ENCODE measurements at places on chromosomes 1 and 21.
A peak's percentile ranks its signal among the peaks of the same experiment; 100 is the strongest.

DNA sequence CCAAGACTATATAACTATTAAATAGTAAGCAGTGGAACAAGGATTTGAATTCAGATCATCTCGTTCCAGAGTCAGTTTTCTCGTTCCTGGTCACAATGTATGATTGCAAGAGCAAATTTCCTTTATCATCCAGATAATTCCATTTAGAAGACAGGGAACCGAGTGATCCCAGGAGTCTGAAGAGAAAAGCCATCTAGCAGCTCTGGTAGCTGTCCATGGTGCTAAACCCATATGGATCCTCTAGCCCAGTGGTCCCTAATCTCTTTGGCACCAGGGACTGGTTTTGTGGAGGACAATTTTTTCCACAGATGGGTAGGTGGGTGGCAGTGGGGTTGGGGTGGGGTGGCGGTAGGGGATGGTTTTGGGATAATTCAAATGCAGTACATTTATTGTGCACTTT is 229.4 kb downstream of the PTPRU start:
- no peak for DNase-seq

DNA sequence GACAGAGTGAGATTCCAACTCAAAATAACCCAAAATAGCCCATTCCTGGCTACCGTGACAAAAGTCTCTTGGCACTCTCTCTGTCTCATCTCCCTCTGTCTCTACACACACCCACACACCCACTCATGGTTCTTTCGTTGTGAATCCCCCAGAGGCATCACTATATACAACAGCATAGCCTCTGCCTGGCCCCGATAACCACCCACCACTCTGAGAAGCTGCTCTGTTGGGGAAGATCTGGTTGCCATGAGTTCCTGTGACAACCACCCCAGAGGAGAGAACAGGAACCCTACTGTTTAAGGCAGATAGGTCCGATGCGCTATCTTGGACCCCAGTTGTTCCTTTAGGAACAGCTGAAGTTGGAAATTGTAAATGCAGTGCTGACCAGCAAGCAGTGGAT is 70.4 kb upstream of the LYST start:
- no peak for DNase-seq

GRCh38 chr1:244414543-244414942 is 37.2 kb downstream of the ADSS2 start:
- no peak for DNase-seq

- DNase-seq = no peak
These were observed 85.7 kb downstream of the NENF start for GRCh38 chr1:212518188-212519054.

DNA sequence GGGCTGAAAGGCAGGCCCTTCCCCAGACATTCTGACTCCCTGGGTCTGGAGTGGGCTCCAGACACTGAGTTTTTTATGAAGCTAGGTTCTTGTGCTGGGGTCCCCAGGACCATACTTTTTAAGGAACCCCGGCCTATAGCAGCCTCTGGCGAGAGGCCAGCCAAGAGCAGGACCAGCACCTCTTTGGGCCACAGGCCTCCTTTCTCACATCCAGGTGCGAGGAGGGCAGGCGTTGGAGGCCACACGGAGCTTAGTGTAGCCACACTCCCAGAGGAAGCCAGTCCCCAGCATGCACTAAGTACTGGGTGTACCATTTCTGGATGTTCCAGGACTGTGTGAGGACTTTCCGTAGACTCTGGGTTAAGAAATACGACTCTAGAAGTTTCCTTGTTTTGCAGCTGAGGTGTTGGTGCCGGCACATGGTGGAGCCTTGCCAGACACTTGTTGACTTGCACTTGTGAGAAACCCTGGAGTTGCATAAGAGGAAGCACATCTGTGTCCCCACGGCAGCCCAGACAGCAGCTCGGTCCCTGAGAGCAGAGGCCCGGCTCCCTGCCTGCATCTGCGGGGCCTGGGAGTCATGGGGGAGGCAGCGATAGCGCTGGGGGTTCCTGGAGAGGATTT is 122.2 kb upstream of the VAMP3 start:
- peak; percentile 90 for DNase-seq

DNA sequence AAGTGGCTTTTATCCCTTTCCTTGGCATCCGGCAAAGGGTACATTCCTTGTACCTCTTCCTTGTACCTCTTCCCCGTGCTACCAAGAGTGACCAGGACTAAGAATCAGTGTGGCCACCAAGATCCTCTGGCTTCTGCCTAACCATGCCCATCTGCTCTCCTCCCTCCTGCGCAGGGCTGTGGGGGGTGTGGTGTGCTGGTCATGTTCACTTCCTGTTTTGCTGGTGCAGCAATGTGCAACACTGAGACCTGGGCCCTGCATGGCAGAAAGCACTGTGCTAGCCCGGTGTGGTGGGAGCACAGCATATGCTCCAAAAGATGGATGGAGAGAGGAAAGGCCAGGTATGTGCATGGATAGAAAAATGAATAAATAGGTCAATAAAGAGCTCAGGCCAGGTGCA is 33.3 kb upstream of the TENT5C start:
- peak; percentile 77 for DNase-seq

DNA sequence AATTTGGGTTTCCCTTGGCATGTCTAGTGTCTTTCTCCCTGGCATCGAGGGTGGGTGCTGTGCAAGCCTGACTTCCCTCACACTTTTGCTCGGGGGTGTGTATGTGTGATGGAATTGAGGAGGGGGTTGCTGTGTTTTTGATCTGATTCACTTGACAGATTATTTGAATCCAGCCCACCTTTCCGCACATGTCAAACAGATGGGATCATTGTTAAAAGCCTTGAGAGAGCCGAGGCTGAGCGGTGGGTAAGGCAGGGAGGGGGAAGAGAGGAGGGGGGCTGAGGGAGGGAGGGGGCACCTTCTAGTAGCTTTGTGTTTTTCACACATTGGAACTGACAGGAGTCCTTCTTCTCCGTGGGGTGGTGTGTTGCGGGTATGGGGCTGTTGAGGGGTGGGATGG is 90.0 kb downstream of the PAPPA2 start:
- no peak for DNase-seq

- no peak for DNase-seq
These were observed 468.7 kb downstream of the ADGRL2 start for GRCh38 chr1:82269431-82269830.

GRCh38 chr1:34529935-34530859 is 224.7 kb upstream of the GJB5 start:
- DNase-seq = no peak

DNA sequence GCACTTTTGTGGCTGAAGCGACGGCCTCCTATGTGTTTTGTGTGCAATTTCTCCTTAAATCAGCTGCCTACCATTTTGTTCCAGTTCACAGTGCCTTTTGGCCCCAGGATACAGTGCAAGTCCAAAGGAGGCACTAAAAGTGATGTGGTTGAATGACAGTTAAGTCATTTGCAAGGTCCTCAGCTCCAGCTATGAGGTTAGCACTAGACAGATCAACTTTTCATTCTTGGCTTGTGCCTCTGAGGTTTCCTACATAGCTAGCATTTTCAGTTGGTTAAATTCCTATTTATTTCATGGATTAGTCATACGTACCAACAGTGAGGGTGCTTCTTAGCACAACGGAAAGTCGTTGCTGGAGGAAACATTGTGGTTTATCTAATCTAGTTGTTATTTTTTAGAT is 59.3 kb upstream of the NTPCR start:
- no peak for DNase-seq

DNA sequence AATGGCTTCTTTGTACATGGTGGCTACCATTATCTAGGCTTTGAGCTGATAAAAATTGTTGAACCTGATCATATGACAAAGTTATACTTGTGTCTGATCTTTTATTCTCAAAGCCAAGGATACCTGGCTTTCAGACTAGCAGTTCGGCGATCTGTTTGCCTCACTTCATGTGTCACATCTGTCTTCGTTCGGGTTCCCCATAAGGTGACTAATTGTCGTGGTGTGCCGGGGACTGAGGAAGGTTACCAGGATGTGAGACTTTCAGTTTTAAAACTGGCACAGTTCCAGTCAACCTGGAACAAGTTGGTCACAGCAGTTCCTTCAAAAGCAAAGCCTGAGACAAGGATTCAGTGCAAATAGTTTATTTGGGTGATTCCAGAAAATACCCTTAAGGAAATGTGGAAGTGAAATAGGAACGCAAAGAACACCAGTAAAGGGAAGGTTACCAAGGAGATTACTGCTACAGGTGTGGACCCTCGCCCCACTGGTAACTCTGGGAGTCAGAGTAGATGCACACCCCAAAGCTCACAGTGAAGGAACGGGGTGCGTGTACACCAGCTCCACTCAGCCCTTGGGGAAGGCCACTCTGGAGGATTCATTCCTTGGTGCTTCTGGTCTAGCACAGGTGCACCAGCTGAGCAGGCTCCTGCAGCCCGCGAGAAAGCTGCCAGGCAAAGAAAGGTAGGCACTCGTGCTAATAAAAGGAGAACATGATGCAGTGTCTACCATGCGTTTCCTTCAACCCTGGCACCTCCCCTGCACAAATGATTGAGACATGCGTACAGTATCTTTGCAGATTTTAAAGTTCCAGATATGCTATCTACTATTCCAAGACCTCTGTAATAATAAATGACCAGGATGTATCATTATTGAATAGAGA is 69.0 kb downstream of the VWA5B1 start:
- no peak for DNase-seq

DNA sequence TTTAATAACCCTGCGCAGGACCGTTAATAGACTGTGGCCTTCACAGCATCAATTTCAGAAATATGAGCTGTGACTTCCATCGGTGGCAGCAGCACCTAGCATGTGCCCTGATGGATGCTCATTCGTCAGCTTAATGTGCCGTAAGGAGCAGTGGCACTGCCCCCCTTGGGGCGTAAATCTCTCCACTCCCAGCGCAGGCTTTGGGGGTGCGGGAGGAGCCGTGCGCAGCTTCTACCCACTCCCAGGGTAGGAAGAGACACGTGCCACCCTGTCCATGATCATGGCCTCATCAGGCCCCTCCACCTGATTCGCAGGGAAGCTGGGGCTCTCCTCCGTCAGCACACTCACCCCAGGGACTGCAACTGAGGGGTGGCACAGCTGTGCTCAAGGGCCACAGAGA is 149.5 kb downstream of the NPHP4 start:
- DNase-seq = no peak

DNA sequence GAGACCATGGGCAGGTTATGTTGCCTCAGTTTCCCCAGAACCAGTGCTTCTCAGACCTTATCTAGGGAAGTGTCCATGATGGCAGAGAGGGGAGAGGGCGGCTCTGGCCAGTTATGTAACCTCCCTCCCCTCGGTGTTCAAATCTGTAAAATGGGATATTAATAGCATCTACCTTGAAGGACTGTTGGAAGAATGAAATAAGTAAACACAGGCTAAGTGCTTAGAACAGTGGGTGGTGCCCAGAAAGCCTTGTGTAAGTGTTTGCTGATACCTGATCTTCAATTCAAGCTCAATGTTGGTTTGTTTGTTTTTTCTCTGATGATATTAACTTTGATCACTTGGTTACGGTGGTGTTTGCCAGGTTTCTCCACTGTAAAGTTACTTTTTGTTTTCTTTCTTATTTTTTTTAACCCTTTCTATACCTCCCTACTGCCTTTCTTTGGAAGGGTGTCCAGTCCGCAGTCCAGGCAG is 34.9 kb downstream of the EPHA2 start:
- DNase-seq = no peak

GRCh38 chr1:34742667-34743270 is 12.1 kb upstream of the GJB5 start:
- DNase-seq = peak; percentile 69

DNA sequence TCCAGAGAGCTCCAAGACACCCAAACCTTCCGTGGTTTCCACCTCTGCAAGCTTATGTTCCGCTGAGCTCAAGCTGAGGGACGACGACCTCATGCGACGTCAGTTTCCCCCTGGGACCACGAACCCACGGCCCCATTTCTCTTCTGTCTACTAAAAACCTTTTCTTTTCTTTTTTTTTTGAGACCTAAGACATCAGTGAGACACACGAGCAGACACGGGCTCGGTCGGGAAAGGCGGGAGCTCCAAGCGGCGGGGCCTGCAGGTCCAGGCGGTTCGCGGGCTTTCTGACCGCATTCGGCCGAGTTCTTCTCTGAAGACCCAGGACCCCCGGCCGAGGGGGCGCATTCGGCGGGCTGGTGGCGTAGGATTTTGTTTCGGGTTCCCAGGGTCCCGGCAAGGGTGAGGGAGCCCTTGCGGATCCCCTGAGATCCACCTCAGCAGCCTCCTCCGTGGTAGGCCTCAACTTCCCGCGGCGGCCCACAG is 402 bp downstream of the C21orf58 start:
- DNase-seq = no peak

- no peak for DNase-seq
These were observed 16.0 kb upstream of the ID3 start for GRCh38 chr1:23575226-23575810.

DNA sequence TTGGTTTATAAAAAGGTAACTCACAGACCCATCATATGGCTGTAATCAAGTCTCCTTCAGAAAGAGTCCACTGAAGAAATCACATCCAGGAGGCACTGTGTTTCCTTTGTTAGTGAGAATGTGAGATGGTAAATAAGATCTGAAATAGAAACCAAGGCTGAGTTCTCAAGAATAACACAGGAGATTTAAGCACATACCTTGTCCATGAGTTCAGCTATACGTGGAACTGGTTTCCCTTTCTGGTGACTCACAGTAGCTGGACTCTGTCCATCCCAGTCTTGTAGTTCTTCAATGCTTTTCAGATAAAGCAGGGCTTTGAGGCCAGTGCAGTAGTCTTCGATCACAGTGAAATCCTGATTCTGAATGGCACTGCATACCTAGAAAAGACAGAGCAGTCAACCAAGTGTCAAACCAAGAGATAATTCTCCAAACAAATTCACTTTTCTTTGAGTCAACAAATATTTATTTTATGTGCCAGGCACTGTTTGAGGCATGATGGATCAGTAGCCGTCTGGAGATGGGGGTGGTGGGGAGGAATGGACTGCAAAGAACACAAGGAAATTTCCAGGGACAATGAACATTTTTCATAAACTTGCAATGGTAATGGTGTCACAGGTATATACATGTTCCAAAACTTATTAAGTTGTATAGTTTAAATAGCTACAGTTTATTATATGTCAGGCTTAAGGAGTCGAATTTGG is 471.4 kb downstream of the PTBP2 start:
- no peak for DNase-seq

- no peak for DNase-seq
These were observed 223.0 kb downstream of the AJAP1 start for GRCh38 chr1:4877426-4877825.

DNA sequence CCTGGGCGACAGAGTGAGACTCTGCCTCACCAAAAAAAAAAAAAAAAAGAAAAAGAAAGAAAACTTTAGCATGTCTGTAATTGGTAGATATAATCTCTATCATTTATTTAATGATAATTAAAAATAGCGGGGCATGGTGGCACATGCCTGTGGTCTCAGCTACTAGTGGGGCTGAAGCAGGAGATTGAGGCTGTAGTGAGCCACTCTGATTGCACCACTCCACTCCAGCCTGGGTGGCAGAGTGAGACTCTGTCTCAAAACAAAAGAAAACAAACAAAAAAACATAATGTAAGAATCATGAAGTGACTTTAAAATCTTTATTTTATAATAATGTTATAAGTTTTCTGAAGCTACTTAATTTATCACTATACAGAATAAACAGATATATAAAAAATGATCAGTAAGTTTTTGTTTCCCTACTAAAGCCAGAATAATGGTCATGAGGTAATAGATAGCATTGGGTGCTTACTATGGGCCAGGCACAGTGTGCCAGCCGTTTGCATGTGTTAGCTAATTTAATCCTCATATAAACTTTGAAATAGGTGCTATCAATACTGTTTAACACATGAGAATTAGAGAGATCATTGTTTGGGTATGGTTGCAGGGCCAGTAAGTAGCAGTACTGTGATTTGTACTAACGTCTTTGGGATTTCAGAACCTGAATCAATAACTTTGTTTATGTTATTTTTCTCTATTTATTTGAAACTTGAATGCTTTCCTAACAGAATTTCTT is 23.8 kb downstream of the CLIC4 start:
- no peak for DNase-seq

- DNase-seq = no peak
These were observed 62.8 kb upstream of the COL11A1 start for GRCh38 chr1:103171041-103171590.

GRCh38 chr1:29209173-29209572 is 21.6 kb downstream of the MECR start:
- no peak for DNase-seq

All from KBM-7 (cell line).